ENCODE measurements at places on chromosomes 11 and 22.

DNA sequence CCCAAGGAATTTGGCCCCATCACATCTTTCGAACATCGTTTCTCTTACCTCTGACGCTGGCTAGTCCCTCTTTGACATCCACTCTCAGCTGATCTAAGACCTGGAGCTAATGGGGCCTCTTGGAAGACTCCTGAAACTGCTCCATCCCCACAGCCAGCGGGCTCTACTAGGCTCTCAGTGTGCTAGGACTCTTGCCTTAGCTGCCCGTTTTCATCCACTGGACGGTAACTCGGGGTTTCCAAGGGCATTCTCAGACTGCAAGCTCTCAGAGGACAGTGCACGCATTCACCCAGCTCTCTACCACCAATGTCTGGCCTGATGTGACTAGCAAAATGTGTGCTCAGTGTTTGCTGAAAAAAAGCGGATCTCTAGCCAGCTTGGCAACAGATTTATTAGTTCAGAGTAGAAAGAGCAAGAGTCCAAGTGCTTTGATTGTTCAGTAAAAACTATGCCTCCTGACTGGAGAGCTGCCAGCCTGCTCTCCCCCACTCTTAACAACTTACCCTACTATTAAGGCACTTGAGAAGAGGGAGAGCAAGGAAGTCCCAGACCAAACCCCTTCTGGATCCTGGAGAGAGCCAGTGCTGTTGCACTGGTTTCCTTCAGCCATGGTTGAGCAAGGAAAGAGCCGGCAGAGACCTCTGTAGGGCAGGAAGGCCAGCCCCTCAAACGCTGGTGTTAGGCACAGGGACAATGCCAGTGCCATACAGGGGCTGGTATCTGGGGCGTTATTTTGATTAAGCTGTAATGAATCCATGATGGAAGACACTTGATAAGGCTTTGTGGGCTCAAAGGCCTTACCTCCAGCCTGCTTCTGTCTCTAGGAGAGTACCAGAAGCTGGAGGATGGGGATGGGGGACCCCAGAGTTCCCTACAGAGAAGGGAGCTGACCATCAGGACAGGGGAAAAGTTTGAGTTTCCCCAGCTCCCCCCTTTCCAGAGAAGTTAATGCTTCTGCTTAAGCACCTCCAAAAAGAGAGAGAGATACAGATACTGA lies 9.2 kb downstream of the RELA start:
- DNase-seq, result no peak

GRCh38 chr11:121688055-121688491 lies 235.3 kb upstream of the SORL1-AS1 start:
- DNase-seq, result peak; percentile 59

GRCh38 chr11:78187366-78188285 lies 800 bp downstream of the KCTD21 start:
- no peak for DNase-seq

DNA sequence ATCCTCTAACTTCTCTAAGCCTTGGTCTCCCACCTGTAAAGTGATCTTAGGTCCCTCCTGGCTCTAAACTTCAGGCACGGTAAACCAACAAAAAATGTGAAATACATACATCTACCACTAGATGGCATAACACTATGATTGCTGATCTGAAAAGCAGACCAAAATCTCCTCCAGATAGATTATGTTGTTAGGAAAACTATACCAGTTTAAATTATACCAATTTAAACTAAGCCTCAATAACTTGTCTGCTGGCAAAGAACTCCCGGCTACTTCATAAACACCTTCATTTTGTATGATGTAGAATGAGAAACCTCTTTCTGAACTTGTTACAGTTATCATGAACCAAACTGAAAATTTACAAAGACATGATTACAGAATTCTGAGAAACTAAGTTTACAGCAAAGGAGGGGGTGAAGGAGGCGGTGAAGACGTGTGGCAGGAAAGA lies 85.9 kb downstream of the SBF2 start:
- DNase-seq, result peak; percentile 57

- DNase-seq, result no peak
Measured at GRCh38 chr11:30364837-30365482, 42.1 kb downstream of the ARL14EP start.

GRCh38 chr22:46922037-46922436 lies 159.6 kb downstream of the TBC1D22A start:
- DNase-seq, result no peak

GRCh38 chr11:93653080-93653479 lies 8.4 kb upstream of the CEP295 start:
- no peak for DNase-seq

DNA sequence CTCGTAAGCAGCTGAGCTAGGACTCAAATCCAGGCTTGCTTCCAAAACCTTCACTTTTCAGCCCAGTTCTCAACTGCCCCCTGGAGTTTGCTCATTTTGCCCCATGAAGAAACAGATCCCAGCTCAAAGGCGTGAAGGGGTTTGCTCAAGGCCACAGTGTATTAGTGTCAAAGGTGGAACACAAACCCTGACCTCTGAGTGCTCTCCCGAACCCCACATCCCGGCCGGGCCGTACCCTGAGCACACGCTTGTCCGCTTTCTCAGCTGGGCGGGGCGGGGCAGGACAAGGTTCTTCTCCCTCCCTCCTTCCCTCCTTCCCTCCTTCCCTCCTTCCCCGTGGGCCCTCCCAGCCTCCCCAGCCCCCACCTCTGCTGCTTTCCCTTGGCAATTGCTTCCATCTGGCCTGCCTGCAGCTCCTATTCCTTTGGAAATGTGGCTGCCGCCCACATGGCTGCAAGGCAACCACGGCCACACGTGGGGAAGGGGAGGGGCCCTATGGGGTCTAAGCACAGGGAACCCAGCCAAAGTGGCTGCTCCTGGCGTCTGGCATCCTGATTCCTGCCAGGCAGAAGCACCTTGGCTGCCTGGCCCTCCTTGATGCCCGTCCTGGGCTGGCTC lies 4.1 kb downstream of the ST3GAL4 start:
- peak; percentile 77 for DNase-seq

DNA sequence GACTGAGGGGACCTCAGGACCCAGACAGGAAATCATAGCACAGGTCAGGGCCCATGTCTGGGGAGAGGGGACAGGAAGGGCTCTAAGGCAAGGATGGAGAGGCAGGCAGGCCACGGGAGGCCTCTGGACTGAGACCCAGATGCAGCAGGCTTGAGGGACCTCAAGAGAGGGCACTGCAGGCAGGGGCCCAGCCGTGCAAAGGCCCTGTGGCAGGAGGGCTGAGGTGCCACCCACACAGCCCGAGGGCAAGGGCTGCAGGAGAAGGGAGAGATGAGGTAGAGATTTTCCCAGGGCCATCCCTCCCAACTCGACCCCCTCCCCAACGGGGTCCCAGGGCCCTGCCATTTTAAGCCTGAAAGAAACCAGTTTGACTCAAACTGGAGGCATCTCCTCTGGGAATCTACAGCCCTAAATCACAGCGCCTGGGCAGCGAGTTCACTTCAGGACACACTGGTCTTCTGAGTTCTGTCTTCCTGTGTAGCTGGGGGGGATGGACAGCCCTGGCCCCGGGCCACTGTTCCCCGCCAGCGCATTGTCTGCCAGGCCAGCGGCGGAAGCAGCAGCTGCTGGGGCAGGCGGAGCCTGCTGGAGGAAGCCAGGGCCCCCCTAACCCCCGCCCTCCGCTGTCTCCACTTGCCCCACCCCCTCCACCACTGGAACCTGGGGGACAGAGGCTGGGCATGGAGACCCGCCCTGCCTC lies 20.3 kb upstream of the WNT7B start:
- DNase-seq, result peak; percentile 80

GRCh38 chr11:120643284-120643683 lies 131.7 kb downstream of the GRIK4 start:
- no peak for DNase-seq

- DNase-seq, result no peak
Measured at GRCh38 chr11:122045181-122045586, 70.8 kb downstream of the BLID start.

- peak; percentile 48 for DNase-seq
Measured at GRCh38 chr11:134503100-134503499, 91.1 kb upstream of the B3GAT1 start.

DNA sequence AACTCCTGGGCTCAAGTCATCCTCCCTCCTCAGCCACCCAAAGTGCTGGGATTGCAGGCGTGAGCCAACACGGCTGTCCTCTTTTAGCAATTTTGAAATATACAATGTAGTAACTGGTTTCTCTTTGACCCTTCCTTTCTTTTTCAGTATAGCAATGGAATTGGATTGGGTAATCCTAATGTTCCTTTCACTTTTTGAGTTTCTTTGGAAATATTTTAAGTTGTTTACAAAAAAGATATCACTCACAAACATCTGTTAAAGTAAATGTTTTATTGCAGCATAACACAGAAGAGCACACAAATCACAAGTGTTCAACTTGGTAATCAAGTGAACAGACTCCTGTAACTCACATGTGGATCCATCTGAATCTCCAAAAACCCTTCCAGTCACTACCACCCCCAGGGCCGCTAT lies 44.6 kb upstream of the EP300 start:
- no peak for DNase-seq

DNA sequence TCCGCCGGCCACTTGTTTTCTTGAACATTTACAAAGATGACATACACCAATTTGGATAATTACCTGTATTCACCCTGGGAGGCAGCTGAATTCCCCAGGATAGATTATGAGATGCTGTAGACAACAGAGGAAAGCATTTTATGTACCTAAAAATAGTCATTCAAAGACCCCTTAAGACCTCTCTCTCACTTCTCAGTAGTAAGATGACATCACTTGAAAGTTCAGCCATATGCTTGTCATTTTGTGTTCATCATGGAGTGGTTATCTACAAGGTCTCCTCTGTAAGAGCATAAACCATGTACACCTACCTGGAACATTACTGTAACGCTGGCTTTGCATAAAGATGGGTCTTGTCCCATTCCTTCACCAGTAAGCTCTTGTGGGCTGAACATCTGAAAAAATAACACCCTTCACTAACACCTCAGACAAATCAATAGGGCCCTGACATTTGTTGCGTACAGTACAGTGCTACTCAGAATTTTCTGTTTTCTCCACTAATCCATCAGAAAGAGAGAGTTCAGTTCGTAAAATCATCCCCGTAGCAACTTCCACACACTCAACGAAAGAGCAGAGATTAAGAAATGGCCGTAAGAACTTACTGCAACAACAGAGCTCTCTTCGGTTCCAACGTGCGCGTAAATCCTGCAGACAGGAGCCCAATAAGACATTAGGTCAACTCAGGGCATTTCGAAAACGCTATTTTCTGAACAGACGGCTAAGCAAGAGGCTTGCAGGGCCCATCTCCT lies 15.6 kb upstream of the WDR74 start:
- DNase-seq, result peak; percentile 46

- DNase-seq, result no peak
Measured at GRCh38 chr11:47351156-47352126, 1.1 kb downstream of the MYBPC3 start.

GRCh38 chr11:116730601-116731000 lies 42.2 kb downstream of the BUD13 start:
- peak; percentile 41 for DNase-seq

DNA sequence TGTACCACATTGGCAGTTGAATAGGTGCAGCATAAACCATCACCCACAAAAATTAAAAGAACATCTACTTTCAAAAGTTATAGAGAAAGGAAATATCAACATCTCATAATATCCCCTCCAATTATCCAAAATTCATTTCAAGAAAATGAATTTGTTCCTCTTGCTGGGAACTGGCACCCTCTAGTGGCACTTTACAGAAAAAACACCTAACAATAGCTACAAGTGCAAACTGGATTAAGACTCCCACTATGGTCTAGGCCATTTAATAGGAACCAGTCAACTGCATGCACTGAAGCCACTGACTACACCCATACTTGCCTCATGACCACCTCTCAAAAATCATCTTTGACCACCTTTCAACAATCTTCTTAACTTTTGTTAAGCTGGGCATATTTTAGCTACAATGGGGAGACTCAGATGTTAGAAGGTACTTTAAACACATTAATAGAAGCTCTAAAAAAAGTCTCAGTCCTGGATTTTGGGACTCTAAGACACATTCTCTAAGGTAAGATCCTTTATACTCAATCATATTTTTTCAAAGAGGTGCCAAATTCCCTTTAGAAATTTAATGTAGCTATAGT lies 17.3 kb downstream of the TRAF6 start:
- DNase-seq, result peak; percentile 76

- no peak for DNase-seq
Measured at GRCh38 chr11:103893371-103893770, 143.1 kb upstream of the DDI1 start.

DNA sequence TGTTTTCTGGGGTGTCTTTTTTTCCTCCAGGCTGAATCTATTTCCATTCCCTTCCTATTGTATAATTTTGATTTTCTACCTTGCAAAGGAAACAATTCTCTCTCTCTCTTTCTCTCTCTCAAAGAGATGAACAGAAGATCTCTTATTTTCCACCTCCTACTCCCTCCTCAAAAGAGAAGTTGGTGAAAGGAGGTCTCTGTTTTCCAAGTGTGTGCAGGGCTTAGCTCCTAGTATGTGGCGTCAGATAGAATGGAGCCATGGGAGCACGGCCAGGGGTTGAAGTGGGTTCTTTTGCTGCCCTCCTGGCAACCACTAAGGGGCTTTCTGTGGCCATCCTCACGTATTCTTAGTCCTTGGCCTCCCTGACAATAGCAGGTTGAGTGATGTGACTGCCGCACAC lies 480 bp downstream of the TRIM34 start:
- DNase-seq, result no peak

DNA sequence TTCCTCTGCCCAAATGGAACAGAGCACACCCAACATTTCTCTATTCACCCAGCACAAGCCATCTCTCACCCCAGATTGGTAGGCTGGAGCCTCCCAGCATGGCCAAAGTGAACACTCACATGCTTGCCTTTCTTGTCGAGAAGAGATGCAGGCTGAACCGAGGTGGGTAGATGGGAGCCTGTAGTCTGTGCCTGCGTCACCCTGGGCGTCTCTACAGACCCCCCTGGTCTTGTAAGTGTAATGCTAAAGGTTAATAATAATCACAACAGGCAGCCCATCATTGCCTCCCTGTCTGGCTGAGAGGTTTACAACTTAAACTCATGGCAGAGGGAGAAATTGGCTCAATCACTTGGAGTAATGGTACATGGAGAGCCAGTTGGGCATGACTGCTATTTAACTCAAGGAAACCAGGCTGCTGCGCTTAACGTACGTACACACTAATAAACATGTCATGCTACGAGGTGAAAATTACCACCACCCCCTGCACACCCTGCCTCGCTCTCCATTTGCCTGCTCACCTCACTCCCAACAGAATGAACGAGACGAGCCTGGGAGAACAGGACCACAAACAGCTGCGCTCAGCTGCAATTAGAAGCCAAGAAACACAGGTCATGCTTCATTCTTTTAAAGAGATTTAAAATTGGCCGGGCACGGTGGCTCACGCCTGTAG lies 9.1 kb upstream of the ZBTB16 start:
- DNase-seq, result no peak

DNA sequence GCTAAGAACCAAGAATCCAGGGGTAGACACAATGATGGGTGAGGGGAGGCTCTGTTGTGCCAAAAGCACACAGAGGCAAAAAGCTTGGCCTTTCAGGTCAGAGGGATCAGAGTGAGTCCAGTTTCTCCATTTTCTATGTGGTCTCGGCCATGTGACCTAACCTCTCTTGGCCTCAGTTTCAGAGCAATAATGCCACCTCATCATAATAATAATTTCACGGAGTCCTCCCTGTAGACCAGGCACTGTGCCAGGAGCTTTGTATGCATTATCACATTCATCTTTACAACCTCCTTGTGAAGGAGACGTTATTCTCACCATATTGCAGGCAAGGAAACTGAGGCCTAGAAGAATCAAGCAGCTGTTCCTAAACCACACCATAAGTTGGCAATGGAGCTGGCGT lies 120.2 kb downstream of the WT1 start:
- no peak for DNase-seq

- no peak for DNase-seq
Measured at GRCh38 chr22:21703684-21704316, 31.8 kb downstream of the YPEL1 start.

All from eye (tissue), 1 donor.